Activated CD4-positive, alpha-beta memory T cell treated with anti-CD3 and anti-CD28 coated beads, Interleukin-2, amount 10 ng/mL, durations not matched to agents 7 days and 5 days (primary cell): ENCODE measurements at places on chromosomes 3 and 15.

DNA sequence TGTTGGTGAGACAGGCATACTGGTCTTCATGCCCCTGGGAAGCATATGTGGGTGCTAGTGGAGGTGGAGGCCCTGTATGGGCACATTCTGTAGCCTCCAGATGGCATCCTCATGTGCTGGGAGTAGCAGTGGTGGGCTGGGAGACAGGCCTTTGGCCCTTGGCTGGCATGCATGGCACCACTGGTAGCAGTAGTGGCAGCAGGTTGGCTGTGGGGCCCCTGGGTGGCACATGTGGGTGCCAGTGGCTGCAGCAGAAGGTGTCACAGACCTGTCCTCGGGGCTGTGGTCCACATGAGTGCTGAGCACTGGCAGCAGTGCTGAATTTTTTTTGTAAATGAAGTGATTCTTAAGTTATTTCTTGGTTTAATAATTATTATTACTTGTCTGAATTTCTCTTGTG lies 71.2 kb downstream of the TNFAIP8L3 start:
- no peak for DNase-seq

DNA sequence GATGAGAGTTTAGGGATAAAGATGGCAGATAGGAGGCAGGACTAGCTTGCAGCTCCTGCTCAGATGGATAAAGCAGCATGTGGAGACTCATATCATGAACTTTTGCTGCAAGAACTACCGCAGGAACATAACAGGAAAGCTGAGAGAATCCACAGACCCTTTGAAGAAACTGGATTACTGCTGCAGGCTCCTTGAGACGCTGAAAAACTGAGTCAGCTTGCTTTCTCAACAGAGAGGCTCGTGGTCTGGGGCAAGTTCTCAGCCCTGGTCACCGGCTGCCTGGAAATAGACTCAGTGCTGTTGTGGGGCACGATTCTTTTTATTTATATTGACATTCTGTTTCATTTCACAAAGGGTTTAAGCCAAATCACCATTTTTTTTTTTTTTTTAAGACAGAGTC lies 28.8 kb upstream of the TRIM59 start:
- no peak for DNase-seq

DNA sequence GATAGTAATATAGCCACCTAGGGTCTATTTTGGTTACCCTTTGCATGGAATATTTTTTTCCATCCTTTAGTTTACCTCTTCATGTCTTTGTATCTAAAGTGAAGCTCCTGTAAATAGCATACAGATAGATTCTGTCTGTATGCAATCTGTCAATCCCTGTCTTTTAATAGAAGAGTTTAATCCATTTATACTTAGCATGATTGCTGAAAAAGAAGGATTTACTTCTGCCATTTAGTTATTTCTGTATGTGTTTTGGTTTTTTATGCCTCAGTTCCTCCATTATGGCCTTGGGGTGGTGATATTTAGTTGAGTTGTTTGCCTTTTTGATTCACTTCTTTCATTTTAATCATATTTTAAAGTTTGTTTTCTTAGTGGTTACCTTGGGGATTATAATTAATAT lies 29.0 kb downstream of the PCCB start:
- DNase-seq = no peak

DNA sequence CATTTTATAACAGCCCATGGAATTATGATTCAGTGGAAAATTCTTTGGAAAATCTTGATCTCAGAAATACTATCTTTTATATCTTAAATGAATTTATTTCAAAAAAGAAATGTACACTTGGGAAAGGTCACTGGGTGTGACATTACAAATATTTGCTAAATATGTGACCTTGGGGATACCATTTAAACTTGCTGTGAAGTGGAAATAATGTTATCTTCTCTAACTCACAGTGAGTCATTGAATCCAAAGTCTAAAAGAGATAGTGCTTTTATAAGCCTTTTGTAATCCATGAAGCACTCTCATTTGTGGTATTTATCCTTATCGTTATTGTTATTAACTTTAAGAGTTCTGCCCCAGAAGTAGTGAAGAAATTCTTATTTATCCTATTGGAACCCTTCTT lies 289.8 kb upstream of the SEMA6D start:
- DNase-seq = no peak

DNA sequence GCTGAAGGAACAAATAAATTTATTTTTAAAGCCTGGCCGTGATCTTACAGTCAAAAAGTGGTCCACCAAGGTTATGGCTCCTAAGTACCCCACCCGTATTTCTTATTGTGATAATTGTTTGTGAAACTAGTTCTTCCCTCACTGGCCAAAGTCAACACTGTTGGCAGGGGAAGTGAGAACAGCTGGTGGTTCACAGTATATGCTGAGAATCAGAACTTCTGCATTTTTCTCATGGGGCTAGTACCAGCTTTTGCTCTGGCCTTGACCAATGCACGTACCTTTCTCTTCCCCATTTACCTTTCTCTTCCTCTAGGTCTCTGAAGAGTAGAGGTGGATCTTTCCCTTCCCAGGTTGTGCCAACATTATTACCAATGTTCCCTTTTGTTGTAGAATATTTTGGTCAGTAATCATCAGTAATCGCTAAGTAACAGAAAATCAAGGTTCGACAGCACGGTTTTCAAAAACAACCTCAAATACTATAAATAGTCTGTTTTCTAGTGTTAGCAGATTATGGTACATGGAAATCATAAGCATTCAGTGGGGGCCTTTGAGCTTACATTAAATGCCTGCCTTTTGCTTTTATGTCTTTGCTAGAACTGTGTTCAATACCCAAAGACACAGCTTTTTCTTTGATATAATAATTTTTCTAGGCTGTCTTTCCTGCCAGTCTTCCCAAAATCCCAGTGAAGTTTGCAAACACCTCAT lies 268.0 kb downstream of the LPP start:
- no peak for DNase-seq

DNA sequence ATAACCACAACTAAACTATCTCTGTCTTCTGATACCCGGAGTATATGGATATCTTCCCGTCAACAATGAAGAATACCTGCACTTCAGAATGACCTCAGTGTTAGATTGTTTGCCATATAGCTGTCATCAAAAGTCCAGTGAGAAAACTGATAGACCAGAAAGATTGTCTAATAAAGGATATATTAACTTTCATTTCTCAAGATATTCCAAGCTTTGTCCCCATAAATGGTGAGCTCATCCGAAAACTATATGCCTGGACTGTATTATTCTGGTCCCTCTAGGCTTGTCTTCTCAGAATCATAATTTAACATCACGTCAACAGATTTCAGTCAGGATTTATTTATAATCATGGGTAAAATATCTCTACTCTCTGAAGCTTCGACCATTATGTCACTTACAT lies 100.5 kb downstream of the ATP8B4 start:
- DNase-seq = no peak

GRCh38 chr15:39631357-39631756 lies 50.5 kb downstream of the THBS1 start:
- no peak for DNase-seq

GRCh38 chr3:101784855-101785613 lies 6.0 kb downstream of the NXPE3 start:
- no peak for DNase-seq

GRCh38 chr15:63392361-63393009 lies 10.8 kb upstream of the CA12 start:
- no peak for DNase-seq

DNA sequence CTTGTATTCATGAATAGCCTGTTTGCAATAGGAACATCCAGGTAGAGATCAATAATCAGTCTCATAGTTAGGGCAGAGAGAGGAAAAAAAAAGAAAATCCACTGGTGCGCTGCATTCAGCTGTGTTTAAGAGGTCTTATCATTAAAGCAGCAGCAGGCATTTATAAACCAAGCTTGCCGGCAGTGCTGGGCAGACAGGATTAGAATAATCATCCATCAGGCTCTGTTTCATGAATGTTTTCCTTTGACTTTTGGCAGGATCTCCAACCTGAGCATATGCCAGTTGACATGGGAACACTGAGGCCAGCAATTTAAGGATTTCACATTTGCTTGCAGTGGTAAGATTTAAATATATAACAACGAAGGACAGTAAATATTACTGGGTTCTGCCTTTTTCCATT lies 305.2 kb upstream of the SEMA6D start:
- no peak for DNase-seq

- no peak for DNase-seq
Measured at GRCh38 chr3:153442386-153442785, 280.4 kb downstream of the RAP2B start.

GRCh38 chr3:186722457-186722856 lies 5.3 kb downstream of the KNG1 start:
- DNase-seq = no peak

DNA sequence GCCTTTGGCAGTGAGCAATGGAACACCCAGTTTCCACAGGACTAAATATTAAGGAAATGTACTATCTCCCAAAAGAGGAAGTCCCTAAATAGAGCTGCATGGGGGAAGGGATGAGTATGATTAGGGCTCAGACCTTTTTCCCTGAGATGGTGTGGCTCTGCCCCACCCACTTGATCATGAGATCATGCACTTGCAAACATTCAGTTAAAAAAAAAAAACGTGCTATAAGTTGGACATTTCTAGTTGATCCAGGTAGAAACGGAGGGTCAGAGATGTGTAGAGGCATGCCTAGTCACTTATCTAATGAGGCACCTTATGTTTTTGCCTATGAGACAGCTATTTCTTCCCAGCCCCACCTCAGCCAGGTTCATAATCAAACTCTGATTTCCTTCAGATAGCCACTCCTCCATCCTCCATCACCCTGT lies 24.5 kb upstream of the SSR3 start:
- DNase-seq = no peak

DNA sequence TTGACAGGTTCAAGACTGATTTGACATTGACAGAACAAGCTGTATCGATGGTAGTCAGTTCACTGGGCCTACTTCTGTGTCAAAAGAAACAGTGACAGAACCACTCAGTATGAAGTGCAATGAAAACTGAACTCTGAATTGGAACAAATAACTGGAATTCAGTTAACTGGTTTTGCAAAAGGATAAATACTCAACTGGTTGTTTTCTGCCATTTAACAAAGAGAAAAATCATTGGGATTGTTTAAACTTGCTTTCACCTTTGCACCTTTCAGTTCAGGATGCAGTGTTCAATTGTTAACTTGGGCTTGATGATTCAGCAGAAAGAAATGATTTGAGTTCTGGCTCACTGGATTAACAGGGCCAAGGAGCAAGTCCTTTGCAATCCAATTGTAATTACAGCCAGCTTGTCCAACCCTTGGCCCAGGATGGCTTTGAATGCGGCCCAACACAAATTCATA lies 4.9 kb downstream of the BTD start:
- no peak for DNase-seq

DNA sequence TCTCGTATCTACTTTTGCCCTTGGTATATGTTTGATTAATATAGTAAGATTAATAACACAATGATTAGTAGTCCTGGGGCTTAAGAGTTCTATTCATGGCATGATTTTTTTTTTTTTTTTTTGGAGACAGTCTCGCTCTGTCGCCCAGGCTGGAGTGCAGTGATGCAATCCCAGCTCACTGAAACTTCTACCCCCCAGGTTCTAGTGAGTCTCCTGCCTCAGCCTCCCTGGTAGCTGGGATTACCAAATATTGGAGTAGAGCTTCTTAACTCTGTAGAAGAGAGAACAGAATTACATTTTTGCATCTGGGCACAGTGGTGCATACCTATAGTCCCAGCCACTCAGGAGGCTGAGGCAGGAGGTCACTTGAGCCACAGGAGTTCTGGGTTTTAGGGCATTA lies 58.9 kb downstream of the RAB7A start:
- DNase-seq = no peak

- DNase-seq = no peak
Measured at GRCh38 chr3:132784502-132785025, 62.4 kb upstream of the NPHP3 start.

- DNase-seq = no peak
Measured at GRCh38 chr3:37852097-37852496, 9.6 kb upstream of the CTDSPL start.

GRCh38 chr3:178382449-178383061 lies 153.7 kb upstream of the KCNMB2 start:
- DNase-seq = no peak

DNA sequence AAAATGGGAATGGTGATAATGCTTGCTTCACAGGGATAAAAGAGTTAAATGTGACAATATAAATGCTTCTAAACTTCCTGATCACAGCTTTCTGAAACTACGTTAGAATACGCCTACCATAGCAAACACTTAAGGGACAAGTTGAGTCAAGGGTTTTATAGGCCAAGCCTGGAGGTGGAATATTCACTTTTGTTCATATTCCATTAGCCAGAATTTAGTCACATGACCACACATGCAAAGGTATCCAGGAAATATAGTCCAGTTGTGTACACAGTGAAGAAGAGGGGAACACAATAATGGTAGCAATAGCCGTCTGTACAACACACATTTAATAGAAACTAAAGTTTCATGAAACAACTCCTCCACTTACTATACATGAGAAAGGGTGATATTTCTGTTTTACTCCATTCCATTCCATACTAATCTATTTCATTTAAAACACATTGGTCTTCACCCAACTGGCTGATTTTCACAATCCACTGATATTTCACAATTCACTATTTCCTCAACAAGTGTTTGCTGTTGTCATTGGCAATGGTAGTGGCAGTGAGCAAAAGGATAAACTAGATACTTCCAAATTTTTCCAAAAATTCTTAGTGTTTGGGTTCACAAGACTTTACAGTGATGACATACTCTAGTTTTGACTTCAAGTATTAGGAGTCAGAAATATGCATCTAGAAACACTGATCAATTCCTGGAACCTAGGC lies 270.9 kb downstream of the ERC2 start:
- no peak for DNase-seq

DNA sequence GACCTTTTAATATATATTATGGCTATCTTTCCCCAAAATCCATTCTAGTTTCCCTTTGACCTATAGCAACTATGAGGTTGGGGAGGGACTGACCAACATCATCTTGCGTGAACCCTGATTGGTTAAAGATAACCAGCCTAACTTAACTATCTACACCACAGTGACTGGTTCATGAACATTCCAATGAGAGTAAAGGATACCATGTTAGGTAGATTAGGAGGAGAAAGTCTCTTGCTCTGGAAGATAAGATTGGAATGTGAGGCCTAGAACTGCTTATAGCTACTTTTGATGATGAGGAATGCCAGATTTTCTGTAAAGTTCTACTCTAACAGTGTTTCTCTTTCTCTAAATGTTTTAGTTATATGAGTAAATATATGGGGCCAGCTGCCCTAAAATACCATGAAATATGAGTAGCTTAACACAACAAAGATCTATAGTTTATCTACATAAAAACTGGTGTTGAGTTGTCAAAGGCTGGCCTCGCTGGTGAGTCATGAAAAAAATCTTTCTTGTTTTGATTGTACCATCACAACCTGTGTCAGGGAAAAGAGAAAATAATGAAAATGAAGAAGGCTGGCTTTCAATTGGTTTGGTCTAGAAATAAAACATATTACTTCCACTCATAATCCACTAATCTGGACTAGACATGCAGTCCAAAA lies 481.4 kb downstream of the NSUN3 start:
- DNase-seq = no peak

- no peak for DNase-seq
Measured at GRCh38 chr3:93843981-93844380, 129.7 kb downstream of the PROS1 start.

GRCh38 chr3:52880047-52880446 lies 17.3 kb downstream of the STIMATE start:
- DNase-seq = no peak

- no peak for DNase-seq
Measured at GRCh38 chr3:173789530-173790162, 392.1 kb downstream of the NLGN1 start.

GRCh38 chr3:169619793-169620192 lies 43.7 kb downstream of the MECOM start:
- no peak for DNase-seq

GRCh38 chr3:114746502-114746901 lies 400.6 kb downstream of the ZBTB20 start:
- DNase-seq = no peak

- no peak for DNase-seq
Measured at GRCh38 chr3:52531860-52532516, 1.7 kb downstream of the NT5DC2 start.
